ENCODE measurements at places on chromosomes 16 and 17.

DNA sequence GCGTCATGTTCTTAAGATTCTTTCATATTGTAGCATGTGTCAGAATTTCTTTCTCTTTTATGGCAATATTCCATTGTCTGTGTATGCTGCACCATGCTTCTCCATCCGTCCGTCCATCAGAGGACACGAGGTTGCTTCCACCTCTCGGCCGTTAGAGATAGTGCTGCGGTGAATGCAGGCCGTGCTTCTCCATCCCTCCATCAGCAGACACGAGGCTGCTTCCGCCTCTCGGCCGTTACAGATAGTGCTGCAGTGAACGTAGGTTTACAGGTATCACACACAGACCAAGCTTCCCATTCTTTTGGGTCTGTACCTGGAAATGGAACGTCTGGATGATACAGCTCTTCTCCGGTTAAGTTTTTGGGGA lies 113.5 kb downstream of the CMIP start:
- no peak for DNase-seq

GRCh38 chr16:81130126-81130525 lies 33.9 kb upstream of the GCSH start:
- no peak for DNase-seq

DNA sequence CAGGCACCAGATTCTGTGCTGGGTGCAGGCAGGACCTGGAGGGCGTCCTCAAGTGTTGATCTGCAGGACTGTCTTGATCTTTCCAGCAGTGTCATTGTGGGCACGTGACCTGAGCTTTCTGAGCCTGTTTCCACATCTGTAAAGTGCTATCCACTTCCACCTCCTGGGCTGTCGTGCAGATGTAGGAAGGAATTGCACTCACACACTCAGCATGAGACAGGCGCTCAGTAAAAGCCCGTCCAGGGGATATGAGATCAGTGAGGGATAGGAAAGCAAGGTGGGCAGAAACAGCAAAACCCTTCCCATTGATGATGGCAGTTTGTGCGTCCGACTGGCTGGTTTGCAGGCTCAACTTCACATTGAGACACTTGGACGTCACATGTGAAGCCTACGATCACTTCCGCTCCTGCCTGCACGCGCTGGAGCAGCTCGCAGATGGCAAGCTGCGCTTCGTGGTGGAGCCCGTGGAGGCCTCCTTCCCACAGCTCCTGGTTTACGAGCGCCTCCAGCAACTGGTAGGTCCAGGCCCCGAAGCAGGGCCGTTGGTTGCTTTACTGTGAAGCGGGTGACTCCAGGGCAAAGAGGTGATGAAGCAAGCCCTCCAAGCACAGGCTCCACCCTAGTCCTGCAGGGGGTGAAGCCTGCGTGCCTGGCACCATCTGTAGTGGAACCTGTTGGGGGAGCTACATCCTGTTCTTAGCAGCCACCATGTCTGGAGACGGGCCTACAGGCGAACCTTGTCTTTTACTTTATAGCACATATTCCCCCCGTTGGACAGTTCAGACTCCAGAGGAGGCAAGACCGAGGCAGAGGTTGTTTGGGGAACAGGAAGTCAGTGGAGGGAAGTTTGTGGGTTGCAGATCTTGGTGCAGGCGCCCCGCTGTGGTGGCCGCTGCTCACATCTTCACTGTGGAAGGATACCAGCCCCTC lies 23.0 kb downstream of the METTL22 start:
- no peak for DNase-seq

DNA sequence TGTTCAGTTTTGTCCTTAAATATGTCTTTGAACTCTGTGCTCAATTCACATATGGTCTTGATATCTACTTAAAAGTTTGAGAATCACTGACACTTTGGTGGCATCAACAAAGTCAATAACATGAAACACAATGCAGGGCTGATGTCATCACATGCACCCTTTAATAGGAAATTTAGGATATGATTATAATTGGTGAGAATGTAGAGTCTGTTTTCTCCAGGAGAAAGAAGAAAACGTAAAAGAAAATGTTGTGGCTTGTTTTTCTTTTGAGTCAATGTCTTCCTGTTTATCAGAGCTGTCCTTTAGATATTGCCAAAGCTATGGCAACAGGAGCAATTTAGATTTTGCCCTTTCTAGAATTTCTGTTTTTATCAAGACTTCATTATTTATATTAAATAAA lies 396.9 kb downstream of the CDH13 start:
- DNase-seq, result no peak

DNA sequence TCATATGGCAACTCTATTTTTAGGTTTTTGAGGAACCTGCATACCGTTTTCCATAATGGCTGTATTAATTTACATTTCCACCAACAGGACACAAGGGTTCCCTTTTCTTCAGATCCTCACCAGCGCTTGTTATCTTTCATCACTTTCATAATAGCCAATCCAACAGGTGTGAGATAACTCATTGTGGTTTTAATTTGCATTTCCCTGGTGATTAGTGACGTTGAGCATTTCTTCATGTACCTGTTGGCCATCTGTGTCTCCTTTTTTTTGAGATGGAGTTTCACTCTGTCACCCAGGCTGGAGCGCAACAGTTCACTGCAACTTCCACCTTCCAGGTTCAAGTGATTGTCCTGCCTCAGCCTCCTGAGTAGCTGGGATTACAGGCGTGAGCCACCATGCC lies 36.2 kb upstream of the ABCC3 start:
- DNase-seq, result no peak

- DNase-seq, result no peak
These were observed 36.9 kb downstream of the ZNF207 start for GRCh38 chr17:32386844-32387243.

DNA sequence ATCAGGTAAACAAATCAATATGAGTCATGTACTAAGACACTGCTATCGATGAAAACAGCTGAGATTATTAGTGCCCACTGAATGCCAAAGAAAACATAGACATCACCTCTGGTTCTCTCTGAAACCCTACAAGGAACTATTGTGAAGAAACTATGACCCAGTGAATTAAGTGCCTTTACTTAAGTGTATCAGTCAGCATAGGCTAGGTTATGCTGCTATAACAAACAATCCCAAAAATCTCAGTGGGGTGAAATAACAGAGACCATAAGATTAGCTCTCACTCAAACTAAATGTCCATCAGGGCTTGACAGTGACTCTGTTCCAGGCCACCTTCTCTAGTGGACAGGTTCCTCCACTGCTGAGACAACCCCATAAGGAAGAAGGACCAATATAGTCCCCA lies 57.7 kb upstream of the KDM8 start:
- no peak for DNase-seq
